ENCODE measurements at places on chromosomes 4 and X.
A peak's percentile ranks its signal among the peaks of the same experiment; 100 is the strongest.

- DNase-seq: no peak
These were observed 48.9 kb upstream of the UCP1 start for GRCh38 chr4:140617499-140618248.

GRCh38 chrX:41084893-41085511 lies at the start of gene USP9X:
TSS of gene USP9X (plus strand) at chrX:41085445. CDS start at chrX:41123629, 38,184 bp downstream.
- DNase-seq: peak; percentile 36

GRCh38 chrX:18709833-18710232 lies 2.4 kb downstream of the PPEF1 start:
- DNase-seq: no peak

GRCh38 chrX:49919617-49920016 lies 2.8 kb upstream of the CLCN5 start:
- DNase-seq: no peak

- no peak for DNase-seq
These were observed 495.6 kb upstream of the ZFP42 start for GRCh38 chr4:187499956-187500355.

GRCh38 chr4:108777388-108777787 lies 14.5 kb upstream of the ETNPPL start:
- no peak for DNase-seq

DNA sequence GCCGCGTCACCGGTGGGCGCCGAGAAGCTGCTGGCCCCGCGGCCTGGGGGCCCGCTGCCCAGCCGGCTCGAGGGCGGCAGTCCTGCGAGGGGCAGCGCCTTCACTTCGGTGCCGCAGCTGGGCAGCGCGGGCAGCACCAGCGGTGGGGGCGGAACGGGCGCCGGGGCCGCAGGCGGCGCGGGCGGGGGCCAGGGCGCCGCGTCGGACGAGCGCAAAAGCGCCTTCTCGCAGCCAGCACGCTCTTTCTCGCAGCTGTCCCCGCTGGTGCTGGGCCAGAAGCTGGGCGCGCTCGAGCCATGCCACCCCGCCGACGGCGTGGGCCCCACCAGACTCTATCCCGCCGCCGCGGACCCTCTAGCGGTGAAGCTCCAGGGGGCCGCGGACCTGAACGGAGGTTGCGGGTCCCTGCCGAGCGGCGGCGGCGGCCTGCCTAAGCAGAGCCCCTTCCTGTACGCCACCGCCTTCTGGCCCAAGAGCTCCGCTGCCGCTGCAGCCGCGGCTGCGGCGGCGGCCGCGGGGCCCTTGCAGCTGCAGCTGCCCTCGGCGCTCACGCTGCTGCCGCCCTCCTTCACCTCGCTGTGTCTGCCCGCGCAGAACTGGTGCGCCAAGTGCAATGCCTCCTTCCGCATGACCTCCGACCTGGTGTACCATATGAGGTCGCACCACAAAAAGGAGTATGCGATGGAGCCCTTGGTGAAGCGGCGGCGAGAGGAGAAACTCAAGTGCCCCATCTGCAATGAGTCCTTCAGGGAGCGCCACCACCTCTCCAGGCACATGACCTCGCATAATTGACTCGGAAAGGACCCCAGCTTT lies 5.6 kb downstream of the PRDM8 start:
- DNase-seq: no peak

DNA sequence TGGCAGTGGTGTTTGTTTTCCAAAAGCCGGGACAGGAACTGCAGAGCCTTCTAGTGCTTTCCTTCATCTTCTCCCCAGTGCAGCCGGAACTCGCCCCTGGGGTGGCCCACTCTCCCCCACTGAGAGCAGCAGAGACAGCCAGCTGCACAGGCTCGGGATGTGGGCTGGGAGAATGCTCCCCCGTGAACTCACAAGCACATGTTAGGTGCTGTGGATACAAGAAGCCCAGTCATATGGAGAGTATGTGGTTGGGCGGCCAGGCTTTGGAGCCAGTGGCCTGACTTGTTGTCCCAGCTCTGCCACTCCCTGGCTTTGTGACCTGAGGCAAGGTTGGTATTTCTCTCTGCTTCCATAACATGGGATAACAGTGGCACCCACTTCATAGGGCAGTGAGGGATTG lies 9.4 kb upstream of the KIAA0232 start:
- DNase-seq: no peak
